ENCODE measurements at places on chromosomes 7 and 10.

DNA sequence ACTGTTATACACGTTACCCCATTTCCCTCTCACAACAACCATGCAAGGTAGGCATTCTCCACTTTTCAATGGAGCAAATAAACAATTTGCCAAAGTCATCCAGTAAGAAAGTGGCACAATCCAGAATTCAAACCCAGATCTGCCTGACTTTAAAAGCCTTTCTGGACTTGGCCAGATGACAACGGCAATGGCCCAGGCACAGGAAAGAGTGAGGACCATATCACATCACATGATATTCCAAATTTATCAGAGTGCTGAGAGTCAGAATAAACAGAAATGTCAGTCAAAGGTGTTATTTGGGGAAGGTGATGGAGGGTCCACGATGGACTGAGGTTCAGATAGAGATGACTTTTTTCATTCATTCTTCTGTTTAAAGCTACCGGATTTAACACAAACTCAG is 48.0 kb downstream of the CALD1 start:
- no peak for DNase-seq

DNA sequence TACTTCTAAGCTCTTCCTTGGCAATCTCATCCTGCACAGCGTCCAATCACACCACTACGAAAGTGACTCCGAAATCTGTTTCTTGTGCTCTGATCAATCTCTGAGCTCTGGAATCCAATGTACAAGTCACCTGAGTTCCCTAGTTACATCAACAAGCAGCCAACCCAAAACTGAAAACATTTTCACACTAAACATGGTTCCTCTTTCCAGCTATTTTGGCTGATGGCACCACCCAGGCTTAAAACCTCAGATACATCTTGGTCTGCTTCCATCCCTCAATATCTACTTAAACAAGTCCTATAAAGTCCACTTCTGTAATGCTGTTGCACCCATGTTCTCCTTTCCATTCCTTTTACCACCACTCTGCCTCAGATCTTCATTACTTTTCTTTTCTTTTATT is 3.6 kb downstream of the BLOC1S2 start:
- DNase-seq: no peak

GRCh38 chr7:54544527-54545240 is 2.5 kb downstream of the VSTM2A start:
- DNase-seq: no peak

GRCh38 chr7:20141666-20142065 is 75.5 kb downstream of the MACC1 start:
- no peak for DNase-seq

DNA sequence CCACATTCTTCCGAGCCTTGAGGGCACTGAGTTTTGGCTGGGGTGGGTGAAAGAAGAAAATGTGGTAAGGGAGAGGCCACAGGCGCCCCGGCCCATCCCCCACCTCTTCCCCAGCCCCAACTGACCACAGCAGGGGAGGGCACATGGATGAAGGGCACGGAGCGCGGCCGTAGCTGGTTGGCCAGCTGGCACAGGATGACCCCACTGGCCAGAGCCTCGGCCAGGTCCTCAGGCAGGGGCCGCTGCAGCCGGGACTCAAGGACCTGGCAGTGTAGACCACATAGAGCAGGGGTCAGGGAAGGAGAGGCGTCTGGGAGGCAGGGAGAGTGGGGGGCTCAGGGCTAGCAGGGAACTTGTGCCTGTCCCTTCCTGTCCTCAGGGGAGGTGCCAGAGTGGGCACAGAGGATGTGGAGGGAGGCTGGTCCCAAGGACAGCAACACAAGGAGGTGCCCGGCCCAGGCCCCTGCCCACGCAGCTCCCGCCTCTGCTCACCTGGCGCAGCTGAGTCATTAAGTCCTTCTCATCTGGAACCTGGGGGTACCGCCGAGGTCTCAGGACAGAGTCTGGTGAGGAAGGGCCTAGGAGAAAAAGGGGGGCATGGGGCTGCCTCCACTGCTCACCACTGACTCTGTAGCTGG is 2.2 kb upstream of the SAP25 start:
- no peak for DNase-seq

DNA sequence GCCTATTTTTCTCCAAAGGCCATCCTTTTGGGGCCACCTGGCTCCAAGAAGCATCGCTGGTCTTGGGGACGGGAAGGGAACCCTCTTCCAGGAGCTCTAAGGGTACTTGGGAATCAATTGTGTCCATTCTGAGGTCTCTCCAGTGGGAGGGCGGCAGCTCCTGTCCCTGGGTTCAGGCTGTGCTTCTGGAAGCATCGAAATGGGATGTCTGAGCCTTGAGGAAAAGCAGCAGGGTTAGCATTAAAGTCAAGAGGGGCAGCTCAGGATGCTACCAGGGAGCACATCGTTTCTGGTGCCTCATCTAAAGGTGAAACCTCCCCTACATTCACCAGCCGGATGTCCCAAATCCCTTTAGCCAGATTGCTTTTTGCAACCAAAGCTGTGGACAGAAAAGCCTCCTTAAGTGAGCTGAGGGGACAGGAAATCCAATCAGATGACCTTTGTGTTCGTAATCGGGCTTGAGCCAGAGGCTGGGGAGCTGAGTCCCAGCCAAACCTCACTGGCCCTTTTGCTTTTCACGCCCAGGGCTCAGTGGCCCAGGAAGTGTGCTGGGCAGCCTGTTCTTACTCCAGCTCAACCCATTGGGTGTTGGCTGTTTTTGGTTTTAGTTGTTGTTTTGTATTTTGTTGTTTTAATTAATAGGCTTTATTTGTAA is 88.8 kb upstream of the ANLN start:
- no peak for DNase-seq

GRCh38 chr10:69242040-69242851 is 22.1 kb downstream of the HKDC1 start:
- DNase-seq: no peak

DNA sequence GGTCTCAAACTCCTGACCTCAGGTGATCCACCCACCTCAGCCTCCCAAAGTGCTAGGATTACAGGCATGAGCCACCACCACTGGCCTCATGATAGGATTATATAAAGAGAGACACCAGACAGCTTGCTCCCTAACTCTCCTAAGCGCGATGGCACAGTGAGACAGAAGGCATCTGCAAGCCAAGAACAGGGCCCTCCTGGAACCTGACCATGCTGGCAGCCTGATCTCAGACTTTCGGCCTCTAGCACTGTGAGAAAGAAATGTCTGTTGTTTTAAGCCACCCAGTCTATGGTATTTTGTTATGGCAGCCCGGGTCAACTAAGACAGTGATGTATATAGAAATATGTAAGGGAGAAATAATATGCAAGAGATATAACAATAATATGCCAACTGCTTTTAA is 51.2 kb downstream of the SRPK2 start:
- no peak for DNase-seq

DNA sequence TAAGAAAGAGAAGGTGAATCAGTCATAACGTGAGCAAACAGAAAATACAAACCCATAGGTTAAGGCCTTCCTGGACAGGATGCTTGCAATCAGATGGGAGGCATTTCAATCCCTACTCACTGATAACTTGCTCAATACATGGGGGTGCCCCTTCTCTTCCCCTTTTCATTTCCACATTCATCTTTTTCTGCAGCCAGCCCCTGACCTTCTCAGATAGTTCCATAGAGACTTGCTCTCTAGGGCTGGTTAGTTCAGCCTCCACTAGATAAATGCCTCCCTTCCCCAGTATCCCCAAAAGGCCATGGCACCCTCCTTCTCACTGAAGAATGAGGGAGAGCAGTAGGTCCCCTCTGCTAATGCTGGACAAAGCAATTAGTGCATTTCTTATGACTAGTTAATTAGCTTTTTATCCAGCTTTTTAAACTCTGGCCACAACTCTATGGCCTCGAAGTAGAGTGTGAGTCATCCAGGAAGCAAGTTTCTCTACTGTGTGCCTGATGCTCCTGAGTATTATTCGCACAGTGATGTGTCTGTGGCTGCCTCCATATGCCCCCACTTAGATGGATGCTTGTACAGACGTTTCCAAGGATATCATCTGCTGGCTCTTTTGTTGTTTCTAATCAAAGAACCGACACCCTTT is 12.7 kb downstream of the CHN2 start:
- no peak for DNase-seq

DNA sequence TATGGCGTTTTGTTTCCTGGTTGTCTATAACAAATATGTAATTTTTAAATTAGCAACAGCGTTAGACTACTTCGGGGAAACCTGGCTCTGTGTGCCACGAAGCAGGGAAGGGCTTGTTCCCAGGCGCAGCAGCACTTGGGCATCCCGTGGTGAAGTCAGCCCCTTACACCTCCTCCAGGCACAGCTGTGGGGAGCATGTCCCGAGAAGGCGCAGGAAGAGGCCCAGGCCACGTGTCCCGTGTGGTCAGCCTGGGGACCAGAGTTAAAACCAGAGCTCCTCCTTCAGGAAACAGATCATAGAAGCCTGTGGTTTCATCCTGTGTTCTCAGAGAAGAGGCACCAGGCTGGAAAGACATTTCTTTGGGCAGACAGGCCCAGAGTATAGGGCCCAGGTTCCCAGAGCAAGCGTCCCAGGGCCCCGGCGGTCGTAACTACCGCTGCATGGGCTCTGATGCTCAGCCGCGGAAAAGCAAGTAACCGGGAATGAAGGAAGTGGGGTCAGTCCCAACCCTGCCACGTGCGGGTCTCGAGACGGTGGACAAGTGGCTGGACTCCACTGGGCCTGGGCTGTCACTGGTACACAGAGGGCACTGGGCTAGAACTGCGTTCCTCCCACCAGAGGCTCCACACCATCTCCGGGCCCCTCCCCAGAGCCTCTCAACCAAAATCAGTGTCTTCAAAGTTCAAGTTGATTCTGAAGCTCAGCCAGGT is 7.1 kb downstream of the NUDT1 start:
- DNase-seq: no peak

- no peak for DNase-seq
Measured at GRCh38 chr10:35637462-35637861, 4.6 kb downstream of the FZD8 start.

- DNase-seq: no peak
Measured at GRCh38 chr10:133179128-133179520, 19.1 kb downstream of the KNDC1 start.

DNA sequence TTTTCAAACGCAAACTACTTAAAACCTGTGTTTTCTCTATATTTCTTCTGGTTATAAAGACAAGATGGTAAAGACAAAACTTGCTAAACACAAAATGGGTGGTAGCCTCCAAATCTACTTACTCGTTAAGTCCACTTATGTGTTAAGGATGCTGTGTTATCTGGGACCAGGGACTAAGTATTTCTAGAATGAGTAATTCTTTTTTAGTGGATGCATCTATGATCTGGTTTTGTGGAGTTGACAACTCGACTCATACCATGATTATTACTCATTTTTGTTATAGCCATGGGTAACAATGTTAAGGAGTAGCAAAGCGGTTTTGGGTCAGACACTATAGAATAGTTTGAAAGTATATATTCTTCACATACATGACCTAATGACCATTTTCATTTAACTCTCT is 239.5 kb upstream of the FOXP2 start:
- DNase-seq: no peak

DNA sequence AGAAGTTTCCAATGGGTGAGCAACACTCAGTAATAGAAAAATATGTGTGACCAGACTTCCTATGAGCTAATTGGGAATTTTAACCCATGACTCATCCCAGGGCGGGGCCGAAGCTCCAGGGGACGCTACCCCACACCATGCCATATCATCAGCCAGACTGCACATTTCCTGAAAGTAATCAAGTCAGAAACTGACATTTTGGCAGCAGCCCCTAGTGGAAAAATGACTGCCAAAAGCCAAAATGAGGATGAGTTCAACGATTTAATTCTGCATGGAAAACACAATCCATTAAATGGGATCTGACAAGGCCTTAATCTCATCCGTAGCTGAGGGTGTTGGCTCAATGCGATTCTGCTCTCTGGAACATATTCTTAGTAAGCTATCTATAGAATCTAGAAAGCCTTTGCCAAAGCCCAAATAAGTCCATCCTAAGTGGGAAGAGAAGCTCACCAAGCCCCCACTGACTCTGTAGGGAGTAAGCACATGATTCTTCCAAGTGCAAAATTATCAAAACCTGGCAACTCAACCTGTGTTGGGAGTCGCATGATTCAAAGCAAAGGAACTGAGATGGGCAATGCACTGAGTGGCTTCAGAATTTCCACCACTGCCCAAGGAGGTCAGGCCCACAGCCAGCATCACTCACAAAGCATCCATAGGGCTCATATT is 93.1 kb upstream of the PDE1C start:
- no peak for DNase-seq

DNA sequence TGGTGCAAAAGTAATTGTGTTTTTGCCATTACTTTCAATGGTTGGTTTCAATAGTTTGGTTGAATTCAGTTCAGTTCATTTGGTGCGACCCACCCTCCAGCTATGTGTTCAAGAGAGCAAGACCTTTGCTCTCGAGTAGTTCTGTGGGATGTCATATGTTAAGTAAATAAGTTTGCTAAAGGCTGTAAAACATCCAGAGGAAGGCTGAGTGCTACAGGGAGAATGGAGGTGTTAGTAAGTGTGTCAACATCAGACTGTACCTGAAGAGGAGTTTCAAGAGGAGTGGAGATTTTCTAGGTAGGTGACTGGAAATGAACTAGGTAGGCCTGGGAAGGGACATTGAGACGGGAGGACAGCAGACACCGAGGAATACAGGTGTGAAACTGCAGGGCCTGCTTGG is 147.7 kb downstream of the SH2D4B start:
- no peak for DNase-seq

DNA sequence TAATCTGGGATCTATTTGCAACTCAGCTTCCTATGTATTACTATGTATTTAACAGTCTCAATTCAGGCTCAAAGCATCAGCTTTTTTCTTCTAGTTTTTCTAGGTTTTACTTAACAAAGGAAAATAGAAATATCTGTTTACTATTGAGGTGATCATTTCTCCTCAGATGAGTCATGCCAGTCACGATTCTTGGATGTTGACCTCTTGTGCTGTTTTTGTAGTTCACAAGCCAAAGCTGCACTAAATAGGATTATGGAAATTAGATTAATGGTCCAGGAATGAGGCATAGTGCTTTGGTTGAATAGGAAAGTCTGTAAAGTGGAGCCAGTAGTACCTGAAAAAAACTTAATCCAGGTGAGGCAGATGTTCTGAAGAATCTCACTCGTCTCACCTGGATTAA is 198.3 kb upstream of the KAT6B start:
- DNase-seq: no peak

DNA sequence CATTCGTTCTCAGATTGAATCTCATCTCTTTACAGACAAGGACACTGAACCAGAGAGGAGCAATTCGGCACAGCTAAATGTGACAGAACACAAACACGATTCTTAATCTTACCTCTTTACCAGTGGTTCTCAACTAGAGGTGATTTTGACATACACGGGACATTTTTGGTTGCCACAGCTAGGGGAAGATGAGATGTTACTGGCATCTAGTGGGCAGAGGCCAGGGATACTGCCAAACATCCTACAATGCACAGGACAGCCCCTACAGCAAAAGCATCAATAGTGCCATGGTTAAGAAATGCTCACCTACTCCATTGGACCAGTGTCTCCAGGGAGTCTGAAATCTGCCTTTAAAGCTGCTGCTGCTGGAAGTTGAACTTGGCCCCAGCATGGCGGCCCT is 27.3 kb downstream of the PDE1C start:
- DNase-seq: no peak

GRCh38 chr10:59958882-59959281 is 52.5 kb upstream of the CCDC6 start:
- DNase-seq: no peak

GRCh38 chr7:35799846-35800717 is 775 bp upstream of the SEPTIN7 start:
- DNase-seq: peak; percentile 65
